Hindlimb muscle (tissue), 1 donor: ENCODE measurements at places on chromosomes 1 and 21. TPM values are rescaled to one million over a fixed set of nuclear protein-coding genes. Genes with fewer than 3 reads are reported as not detected.

DNA sequence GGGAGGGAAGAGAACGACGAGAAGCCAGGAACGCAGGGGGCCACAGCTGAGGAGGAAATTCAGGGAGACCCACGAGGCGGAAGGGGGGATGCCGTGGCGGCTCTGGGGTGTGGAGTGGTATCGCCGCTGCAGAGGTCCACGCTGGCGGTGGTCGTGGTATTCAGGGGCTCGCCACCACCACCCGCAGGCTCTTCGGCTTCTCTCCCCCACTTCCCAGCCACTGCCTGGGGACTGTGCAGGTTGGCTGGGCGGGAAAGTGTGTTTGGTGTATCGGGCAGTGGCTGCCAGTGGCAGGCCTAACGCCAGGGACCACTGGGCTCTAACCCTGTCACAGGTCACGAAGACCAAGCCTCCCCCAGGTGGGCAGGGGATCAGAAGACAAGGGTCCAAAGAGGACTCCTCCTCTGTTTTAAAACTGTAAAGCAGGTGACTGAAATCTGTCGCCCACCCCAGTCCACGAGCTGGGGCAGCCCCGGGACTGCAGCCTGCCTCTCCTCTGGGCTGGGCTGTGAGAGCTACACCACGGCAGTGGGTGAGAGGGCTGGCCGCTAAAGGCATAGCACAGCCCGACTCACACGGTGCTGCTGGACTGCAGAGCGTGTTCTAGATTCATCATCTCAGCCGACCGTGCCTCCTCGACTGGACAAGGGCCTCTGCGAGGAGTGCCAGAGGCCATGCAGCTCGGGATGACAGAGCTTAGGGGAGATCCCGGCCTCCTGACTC, 30.9 kb downstream of the SLC66A1 start:
- DNase-seq: no peak

LDLRAD2 gene
- polyA plus RNA-seq: 4.8 TPM

DNA sequence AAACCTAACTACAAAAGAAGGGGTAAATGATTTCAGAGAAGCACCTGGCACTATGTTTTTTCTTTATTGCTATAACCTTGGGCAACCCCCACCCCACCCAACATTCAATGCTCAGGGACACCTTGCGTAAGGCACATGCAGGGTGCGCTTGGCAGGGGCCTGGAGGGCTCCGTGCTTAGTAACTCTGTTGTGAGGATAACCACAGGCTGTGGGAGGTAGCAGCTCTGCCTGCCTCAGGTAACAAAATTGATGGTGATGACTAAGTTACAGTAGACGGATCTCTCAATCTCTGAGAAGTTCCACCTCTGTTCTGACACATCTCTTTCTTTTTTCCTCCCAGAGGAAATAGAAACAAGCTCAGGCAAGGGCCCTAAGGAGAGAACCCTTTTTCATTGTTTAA, 8.7 kb upstream of the CCN1 start:
- DNase-seq: no peak

GRCh38 chr1:43256675-43257570, 12.9 kb upstream of the TMEM125 start:
- DNase-seq: no peak
